ENCODE measurements at places on chromosomes 13 and 19.

DNA sequence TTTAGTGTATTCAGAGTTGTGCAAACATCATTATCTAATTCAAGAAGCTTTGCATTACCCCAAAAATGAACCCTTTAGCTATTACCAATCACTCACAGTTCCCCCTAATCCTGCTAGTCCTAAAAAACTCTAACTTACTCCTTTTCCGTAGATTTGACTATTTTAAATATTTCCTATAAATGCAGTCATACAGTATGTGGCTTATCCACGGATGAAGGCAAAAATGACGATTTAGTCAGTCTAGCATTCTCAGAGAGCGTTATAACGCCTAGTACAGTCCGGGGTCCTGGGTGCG lies 587 bp upstream of the ZNF383 start:
- no peak for DNase-seq

GRCh38 chr13:39415008-39415802 lies 187.8 kb downstream of the LHFPL6 start:
- DNase-seq, result no peak

GRCh38 chr13:49657241-49657641 lies 28.9 kb downstream of the ARL11 start:
- no peak for DNase-seq

- DNase-seq, result no peak
Observed at GRCh38 chr13:36453516-36453915, 21.2 kb downstream of the CCNA1 start.

GRCh38 chr13:71703138-71703537 lies 163.9 kb downstream of the DACH1 start:
- no peak for DNase-seq

- DNase-seq, result no peak
Observed at GRCh38 chr13:97191142-97191541, 31.0 kb upstream of the MBNL2 start.

DNA sequence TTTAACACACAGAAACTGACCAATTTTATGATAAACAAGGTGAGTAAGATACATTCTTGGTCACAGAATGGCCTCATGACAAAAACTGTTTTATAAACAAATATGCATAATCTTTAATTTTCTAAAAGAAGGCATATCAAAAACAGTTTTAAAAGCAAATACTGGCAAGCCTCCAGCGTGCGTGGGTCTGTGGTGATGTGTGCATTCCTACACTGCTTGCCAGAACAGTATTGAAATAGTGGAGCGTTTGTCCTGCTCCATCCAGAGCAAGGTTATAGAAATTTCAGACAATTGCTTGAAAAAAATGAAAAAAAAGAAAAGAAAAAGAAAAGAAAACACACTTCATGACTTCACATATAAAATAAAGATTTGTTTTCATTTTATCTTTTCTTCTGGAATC lies 140.9 kb downstream of the MZT1 start:
- DNase-seq, result no peak

DNA sequence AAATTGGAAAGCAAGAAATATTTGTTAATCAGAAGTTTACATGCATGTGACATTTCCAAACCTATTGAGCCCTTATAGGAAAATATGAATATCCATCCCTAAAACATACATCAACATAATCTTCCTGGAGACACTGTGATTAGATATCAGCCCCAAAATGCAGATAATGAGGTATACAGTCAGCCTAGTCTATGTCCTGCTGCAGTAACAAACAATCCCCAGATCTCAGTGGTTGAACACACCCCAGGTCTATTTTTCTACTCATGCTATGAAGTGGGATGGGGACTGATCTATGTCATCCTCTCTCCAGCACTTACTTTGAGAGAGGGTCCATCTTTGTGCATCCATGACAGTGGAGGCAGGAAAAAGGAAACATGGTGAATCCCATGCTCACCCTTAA lies 31.2 kb downstream of the CACNA1A start:
- DNase-seq, result no peak

- no peak for DNase-seq
Observed at GRCh38 chr19:5955636-5955935, 22.4 kb downstream of the RANBP3 start.

- no peak for DNase-seq
Observed at GRCh38 chr13:24511816-24512196, 772 bp downstream of the PARP4 start.

DNA sequence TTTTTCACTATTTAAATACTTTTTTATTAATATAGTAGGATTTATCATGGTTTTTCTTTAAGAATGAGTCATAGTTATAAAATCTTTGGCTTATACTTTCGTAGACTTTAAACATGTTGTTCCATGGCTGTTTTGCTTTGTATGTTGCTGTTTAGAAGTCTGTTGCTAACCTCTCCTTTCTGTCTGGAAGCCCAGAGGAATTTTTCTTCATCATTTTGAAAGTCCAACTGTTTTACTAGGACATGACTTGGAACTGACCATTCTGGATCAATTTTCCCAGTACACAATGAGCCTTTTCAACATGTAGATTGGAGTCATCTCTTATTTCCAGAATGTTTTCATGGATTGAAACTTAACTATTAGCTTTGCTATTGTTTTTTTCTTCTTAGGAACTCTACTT lies 7.9 kb downstream of the CAB39L start:
- DNase-seq, result no peak

DNA sequence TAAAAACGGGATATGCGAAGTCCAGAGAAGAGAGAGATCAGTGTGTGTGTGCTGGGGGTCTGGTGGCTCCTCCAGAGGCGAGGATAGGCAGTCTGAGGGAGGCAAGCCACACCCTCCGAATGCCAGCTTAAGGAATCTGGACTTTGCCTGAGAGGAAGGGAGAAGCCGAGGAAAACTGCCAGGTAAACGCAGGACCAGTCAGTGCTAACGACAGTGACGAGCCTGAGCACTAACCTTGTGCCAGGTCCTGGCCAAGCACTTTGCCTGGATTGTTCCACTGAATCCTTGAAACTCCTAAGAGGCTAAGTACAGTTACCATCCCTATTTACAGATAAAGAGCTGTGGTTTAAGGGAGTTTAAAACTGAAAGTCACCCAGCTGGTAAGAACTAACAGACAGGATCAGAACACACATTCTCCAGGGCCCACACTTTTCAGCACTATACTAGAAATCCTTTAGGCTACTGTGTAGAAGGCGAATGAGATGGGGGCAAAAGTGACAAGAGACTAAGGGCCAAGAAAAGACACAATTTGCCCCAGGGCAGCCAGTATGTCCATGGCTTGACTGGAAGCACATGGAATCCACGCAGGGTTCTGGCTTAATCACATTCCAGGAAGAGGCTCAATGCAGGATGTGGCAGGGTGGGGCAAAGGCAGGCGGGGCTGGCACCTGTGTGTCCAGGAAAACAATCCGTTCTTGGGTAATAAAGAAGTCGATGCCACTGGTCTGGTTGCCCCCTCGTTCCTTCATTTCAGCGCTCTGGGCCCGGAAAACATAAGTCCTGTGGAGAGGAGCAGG lies 15.1 kb downstream of the SMG9 start:
- DNase-seq, result no peak

DNA sequence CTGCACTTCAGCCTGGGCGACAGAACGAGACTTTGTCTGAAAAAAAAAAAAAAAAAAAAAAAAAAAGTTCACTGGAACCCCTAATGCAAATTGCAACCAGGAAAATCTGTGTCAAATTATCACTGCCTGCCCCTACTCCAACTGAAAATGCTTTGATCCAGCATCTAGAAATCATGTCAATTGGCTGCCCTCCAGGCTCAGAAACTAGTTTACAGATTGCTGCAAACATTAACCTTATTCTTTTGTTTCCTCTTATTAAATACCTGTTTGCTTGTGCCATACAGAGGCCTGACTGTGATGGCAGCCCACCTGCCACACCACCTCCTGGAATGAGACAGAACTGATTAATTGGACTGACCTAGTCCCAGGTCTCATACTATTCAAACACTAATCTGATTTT lies 18.6 kb upstream of the AKT2 start:
- no peak for DNase-seq

DNA sequence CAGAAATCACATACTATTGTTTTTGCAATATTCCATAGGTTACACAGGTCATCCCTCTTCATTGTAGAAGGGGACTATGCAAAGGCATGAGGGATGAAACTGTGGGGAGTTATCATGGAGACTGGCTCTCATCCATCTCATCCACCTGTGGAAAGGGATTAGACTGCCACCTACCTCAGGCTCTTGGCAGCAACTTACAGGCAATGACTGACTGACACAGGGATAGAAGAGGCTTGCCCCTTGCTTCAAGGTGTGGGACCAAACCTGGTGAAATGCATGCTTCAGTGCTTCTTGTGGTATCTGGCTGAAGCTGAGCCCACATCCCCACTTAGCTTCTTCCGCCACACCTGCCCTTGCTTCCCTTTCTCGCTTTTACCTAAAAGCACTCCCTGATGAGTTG lies 341.3 kb downstream of the GPC5 start:
- no peak for DNase-seq

DNA sequence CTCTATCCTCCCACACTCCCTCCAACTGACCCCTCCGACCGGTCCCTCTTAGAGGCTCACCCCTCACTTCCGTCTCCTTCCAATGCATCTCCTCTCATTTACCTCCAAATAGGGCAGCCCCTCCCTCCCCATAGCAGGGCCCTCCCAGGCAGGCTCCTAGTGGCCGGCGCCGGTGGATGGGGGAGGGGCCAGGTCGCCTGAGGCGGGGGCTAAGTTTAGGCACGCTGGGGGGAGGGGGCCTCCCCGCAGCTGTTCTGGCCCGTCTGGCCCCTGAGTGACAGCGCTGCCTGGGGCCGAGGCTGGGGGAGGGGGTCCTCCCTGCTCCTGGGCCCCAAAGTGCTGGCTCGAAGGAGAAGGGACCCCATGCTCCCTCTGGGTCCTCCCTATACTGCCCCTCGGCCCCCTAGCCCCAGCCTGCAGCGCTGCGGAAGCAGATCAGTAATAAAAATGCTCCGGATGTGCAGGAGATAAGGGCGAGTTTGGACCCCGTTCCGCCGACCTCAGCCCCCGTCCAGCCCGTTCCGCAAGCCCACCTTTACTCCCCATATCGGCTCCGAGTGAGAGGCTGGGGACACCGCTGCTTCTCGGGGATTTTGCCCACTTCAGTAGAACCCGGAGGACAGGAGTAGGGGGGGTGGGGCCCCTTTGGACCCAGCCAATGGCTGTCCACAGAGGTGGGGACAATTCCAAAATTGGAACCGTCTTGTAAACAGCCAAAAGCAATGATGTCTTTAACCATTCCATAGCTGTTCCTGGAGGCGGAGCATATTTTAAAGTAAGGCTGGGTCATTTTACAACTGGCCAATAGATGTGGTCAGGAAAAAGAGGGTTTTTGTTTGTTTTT lies 4.0 kb downstream of the RTN2 start:
- DNase-seq, result no peak

DNA sequence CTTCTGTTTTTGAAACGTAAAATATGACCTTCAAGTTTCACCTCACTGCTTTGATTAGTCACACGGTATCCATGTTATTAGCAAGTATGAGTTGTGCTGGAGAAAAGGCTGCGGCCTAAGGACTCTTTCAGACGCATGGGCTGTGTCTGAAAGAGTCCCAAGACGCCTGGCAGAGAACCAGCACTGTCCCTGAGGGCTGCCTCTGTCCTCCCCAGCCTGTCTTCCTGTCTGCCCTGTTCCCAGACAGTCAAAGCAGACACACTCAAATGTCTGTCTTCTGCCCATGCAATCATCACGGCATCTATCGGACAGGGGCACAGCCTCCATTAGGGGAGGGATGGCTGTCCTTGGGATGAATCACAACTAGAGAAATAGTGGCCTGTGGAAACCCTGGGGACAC lies 65.5 kb downstream of the DPY19L3 start:
- DNase-seq, result no peak

GRCh38 chr13:69109891-69110525 lies 997.6 kb upstream of the ATXN8OS start:
- no peak for DNase-seq

DNA sequence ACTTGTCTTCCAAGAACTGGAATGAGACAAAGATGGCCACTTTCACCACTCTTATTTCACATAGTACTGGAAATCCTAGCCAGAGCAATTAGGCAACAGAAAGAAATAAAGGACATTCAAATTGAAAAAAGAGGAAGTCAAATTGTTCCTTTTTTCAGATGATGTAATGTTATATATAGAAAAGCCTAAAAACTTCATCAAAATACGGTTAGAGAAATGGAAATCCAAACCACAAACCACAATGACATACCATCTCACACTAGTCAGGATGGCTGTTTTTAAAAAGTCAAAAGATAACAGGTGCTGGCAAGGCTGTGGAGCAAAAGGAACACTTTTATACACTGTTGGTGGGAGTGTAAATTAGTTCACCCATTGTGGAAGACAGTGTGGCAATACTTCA lies 113.3 kb upstream of the SPRY2 start:
- no peak for DNase-seq

DNA sequence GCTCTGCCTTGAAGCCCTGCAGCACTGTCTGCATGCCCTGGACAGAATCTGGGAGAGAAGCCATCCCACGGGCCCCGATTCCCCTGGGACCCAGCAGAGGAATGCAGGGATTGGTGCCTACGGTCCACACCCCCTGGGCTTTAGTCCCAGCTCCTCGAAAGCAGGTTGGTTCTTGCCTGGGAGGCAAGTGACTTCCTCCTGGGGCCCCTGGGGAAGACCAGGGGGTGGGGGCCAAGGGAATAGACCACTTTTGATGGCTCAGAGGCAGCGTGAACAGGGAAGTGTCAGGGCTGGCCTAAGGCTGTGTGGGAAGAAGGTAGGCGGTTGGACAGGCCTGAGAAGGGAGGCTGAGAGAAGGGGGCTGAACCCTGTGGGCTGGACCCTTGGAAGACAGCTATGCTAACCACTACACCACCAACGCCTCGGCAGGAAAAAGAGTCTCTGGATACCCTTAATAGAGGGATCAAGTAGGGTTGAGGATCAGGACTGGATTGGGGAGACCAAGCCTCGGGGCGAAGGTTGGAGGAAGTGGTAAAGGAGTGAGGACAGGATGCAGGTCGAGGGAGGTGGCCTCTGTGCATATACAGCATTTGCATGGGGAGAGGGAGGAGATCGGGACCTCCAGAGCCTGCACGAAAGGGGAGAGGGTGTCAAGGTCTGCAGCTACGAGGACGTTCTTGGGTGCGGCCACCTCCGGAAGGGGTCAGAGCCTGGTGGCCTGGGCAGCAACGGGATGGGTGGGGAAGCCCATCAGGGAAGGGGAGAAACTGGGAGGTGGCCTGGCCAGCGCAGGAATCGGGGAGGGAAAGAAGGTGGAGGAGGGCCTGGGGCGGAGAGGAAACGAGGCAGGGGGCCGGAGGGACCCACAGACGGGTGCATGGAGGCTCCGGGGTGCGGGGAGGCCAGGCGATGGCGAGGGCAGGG lies 709 bp downstream of the DPP9 start:
- DNase-seq, result no peak

Measured in NCI-H1417 treated with DMSO at 0.1 percent for 48 hours (cell line).